ENCODE measurements at places on chromosomes 2 and 18.

DNA sequence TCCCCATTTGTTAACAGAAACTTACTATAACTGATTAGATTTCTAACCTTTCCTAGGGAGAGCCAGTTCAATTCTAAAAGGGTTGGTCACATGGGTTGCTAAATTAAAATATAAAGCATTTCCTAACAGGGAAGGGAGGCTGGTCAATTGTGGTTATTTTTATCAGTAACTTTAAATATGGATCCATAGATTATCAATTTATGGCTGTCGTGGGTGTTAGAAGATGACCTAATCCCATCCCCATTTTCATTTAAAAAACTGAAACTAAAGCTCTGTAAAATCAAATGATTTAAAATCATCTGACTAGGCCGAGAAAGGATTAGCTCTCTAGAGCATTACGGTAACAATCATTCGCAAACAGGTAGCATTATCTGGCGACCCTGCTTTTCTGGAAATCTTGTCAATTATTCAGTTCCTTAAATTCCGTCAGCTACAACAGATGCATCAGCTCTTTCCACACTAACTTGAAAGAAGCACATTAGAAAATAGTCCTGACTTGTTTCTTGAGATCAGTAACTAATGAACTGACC is 953 bp upstream of the HNRNPA3 start:
- DNase-seq: no peak

DNA sequence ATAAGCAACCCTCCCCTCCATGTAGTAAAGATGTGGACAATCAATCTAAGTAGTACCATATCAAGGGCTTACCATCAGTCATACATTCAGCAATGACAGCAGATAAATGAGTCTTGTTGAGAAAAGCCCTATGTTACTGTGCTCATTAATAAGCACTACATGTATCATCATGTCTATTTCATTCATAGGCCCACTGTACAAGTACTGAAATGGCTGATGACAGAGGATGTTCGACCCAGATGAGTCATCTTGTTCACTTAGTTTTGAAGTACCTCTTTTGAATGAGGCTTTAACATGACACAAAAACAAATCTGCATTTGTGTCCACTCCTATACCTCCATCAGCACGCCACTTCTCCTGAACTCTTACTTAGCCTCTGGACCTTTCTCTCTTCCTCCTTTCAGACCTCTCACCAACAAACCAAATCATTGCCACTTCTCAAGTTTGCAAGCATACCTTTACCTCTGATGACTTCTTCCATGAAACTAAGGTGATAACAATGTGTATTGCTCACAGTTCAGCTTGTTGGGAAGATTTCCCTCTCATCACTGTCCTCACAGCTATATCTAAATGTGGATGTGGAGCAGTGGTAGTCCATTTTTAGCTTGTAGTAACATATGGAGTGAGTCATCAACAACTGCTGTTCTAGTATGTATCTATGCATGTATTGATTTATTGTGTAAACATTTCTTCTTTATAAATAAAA is 921.0 kb upstream of the SLC39A10 start:
- DNase-seq: no peak

DNA sequence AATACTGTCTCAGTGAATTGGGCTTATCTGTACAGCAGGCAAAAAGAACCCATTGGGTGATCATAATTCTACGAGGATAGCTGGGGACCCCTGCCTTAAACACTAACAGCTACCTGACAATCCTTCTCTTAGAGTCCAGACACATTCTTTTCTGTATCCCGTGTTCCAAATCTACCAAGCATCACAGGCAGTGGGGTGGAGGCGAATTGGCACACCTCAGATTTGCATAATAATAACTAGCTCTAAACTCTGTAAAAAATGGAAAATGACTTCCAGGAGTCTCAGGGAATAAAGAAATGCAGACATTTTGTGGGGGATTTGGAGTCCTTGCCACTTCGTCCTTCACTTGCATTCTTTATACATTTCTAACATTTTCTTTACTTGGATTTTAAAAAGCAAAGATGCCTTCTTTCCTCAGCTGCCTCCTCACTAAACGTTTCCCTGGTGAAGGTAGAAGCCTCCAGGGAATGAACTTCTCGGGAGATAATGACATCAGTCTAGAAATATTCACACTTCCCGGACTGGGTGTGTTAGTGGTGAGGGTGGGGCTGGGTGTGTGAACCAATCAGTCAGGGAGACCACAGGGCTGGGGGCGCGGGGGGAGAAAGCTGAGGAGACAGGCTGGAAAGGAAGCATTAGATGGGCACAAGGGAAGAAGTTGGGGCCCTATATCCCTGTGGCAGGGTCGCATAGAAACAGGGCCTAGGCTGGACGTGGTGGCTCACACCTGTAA is 59.1 kb upstream of the BOD1L2 start:
- no peak for DNase-seq

DNA sequence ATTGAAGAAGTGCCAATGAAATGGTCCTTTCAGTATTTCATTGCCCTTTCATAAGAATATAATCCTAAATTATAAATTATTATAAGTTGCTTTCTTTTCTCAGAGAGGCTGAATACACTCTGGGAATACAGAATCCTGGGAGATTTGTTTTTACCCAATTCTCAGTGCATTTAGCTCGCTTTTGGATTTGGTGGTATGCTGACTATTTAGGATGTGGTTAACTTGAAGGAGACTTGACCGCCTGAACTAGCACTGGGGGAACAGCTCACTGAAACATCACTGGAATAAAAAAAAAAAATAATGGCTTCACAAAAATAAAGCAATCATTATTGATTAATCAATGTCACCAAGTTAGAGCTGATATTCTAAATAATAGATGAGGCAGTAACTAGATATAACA is 10.2 kb downstream of the TNFAIP6 start:
- no peak for DNase-seq

DNA sequence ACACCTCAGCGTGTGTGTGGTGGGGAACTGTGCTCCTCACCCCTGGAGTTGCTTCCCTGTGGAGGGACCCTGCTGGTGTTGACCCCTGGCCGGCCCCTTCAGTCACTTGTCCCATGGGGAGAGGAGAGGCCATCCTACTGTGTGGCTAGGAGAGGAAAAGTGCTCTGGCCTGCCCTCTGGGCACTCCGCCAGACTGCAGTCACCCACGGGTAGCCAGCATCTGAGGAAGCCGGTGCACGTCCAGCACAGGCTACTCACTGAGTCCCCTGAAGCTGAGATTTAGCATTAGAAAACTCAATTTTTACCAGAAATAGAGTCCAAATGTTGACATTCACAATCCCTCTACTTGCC is 211.5 kb upstream of the RAB6C start:
- no peak for DNase-seq

GRCh38 chr18:47754311-47755101 is 176.0 kb downstream of the SMAD2 start:
- DNase-seq: no peak

GRCh38 chr2:167013227-167013626 is 124.9 kb downstream of the XIRP2 start:
- no peak for DNase-seq

Data from naive thymus-derived CD8-positive, alpha-beta T cell (primary cell).